ENCODE measurements at places on chromosomes 6 and 20.

DNA sequence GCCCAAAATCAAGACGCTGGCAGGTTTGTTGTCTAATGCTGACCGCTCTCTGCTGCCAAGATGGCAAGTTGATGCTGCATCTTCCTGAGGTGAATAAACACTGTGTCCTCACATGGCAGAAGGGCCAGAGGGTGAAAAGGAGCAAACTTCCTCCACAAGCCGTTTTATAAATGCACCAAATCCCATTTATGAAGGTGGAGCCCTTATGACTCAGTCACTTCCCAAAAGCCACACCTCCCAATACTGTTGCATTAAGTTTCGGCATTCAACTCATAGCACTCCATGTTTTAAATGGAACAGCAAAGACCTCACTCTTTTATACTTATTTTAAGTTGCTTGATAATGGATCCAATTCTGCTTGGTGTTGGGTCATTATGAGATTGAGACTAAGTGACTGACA lies 316.6 kb downstream of the RFPL4B start:
- DNase-seq = no peak

GRCh38 chr20:40639132-40639531 lies 49.9 kb downstream of the MAFB start:
- DNase-seq = no peak

- no peak for DNase-seq
Measured at GRCh38 chr6:23350752-23351453, 775.1 kb upstream of the NRSN1 start.

- DNase-seq = no peak
Measured at GRCh38 chr6:157953580-157954091, 28.0 kb upstream of the SYNJ2 start.

DNA sequence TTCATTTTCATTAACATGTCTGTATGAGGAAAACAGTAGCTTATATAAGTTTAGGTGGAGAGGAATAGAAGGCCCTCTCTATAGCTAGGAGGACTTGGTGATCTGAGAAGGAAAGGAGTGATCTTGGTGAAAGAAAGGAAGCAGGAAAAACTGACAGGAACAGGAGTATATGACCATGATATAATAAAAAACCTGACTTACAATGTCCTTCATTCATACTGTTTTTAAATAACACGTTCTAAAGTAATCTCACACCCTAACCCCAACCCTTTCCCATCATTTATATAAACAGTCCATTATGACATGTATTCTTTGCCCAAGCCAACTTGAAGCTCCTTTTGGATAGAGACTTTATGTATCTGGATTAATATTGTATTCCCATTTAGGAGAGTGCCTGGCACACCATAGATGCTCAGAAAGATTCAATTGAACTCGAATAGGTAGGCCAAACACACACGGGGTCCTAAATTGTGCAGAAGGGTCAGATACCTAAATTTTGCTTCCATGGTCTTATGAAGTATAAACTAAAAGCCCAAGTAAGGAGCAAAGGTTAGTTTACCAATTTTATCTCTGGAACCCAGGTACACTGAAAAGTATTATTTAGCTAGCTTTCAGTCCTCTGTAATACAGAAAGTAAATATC lies 75.9 kb downstream of the OR2B2 start:
- no peak for DNase-seq

- DNase-seq = no peak
Measured at GRCh38 chr6:35600659-35601125, 88.0 kb upstream of the TULP1 start.

DNA sequence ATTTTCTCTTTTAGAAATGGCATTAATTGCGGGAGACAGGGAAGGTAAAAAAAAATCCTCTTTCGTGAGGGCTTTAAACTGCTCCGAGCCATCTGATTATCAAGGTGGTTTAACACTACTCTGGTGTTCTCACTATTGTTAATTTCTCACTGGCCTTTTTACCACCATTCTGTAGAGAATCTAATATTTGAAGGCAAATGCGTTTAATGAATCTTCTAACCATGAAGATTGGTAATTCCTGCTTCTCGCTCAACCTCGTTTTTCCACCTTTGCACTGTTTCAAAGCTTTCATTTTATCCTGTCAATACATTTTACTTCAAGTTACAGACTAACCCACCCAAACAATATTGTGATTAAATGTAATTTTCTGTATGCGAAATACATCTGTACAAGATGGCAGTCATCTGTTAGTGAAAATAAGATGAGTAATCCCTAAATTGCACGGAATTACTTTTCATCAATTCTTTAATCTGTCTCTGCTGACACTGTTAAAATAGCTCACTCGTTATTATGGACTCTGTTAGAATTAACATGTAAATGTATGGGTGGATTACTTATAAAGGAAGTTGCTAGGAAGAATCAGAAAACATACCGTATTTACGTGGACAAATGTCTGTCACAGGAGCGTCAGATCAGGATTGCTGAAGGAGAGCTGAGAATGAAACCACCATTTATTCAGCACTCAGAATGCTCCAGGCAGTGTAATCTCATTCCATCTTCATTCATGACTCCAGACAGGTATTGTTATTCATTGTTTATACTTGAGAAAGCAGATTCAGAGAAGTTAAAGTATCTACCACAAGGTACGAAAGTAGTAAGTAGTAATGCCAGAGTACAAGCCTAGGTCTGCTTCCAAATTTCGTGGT lies 1.1 kb upstream of the LCA5 start:
- no peak for DNase-seq

GRCh38 chr20:32040142-32040953 lies 11.7 kb upstream of the HCK start:
- no peak for DNase-seq

- no peak for DNase-seq
Measured at GRCh38 chr20:3854462-3854871, 7.8 kb downstream of the MAVS start.

DNA sequence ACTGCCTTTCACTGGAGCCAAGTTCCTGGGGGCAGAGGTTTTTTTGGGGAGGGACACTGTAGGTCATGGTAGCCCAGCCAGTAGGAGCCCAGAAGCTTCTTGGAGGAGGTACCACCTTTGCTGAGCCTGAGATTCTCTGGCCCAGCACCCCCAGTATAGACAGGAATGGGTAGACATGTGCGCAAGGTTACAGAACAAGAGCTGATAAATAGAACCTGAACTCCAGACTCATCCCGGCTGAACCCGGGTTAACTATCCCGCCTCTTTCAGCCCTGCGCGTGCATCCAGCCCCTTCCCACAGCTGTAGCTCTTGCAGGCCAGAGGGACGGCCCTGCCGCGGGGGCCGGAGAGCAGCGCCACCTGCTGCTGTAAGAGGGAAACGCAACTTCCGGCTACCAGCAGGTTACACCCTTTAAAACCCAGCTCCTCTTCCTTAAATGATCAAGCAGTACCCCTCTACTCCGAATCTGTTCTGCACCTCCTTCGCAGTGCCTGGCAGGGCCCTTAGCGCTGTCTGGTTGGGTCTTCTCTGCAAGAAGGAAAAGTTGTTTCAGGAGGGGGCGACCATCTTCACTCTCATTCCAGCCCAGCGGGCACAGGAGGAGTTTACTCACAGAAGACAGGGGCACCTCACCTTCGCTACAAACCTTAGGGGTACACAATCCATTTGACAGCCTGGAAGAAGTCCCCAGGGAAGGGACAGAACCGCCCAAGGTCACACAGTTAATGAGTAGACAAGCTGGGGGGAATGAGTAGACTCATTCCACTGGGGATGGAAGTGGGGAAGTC lies 7.5 kb downstream of the SRXN1 start:
- DNase-seq = peak; percentile 88

DNA sequence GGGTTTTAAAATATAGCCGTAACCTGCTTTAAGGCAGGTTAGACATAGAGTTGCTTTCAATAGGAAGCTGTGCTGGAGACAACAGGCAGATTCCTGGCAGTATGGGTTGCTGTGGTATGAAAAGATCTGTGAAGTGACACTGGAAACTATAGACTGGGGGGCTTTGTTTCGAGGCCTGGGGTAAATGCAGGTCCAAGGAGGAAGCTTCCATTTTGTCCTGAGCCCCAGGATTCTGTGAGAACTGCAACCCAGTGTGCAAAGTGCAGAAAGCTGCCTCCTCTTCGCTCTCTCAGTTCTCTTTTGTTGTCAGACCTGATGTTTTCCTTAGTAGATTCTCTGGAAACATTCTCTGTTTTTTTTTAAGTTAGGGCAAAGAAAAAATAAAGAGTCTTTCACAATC lies 86.9 kb downstream of the LYRM4 start:
- no peak for DNase-seq

- DNase-seq = no peak
Measured at GRCh38 chr6:126632271-126632670, 292.4 kb downstream of the CENPW start.

DNA sequence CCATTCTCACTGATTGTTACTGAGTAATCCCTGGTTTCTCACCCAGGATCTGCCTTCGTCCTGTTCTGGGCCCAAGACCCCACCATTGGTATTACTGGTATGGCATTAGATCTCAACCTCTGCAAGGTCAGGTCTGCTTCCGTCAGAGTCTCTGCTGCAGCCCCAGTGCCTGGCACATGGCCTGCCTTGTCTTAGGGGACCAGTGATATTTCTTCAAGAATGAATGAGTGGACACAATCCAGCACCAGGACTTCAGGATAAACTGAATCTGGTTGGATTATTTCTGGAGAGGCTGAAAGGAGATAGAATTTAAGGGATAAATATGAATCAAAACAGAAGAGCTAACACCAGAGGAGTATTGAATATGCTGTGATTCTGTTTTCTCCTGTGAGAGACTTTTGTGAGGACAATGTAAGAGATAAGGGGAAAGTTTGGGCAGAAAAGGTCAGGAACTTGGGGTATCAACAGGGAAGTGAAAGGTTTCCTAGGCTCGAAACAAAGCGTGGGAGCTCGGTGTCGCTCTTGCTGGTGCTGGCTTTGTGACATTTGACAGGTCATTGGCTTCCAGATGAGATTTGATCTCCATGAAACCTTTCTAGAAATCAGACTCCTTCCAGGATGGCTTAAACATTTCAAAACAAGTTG lies 53.9 kb downstream of the OSTM1 start:
- DNase-seq = no peak

DNA sequence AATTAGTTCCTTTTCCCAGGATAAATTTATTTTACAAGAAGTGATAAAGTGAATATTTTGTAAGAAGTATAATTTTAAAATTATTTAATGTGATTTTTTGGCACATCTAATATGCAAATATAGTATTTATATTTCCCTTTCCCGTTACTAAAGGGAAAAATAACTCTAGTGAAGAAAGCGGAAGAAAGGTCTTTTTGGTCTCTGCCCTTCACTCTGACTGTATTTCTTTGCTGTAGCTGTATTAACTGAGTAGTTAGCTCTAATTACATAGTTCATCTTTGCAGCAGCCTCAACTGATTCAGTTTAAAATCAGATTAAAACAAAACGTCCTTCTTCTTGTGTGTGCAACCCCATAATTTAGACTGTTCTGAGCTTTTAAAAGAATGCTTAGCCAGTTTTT lies 57.4 kb upstream of the RNF144B start:
- DNase-seq = no peak

DNA sequence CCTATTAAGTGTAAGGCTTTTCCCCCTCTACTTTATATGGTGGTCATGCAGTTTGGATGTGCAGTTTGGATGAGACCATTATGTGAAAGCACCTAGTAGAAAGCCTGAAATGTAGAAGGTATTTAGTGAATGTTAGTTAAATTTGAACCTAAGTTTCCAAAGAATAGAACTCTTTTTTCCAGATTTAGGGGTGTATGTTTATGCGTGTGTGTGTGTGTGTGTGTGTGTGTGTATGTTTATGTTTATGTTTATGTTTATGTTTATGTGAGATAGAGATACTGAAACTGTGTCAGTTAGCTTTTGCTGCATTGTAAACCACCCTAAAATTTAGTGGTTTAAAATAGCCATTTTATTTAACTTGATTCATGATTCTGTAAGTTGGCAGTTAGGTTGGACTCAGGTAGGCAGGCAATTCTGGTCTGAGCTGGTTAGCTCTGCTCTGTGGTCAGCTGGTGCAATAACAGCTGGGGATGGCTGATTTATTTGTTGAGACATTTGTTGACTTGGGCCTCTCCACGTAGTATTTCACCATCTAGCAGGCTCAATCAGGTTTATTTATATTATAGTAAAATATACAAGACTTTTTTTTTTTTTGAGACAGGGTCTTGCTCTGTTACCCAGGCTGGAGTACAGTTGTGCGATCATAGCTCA lies 54.0 kb downstream of the STK4 start:
- no peak for DNase-seq

- no peak for DNase-seq
Measured at GRCh38 chr6:155549928-155550327, 94.3 kb upstream of the NOX3 start.

DNA sequence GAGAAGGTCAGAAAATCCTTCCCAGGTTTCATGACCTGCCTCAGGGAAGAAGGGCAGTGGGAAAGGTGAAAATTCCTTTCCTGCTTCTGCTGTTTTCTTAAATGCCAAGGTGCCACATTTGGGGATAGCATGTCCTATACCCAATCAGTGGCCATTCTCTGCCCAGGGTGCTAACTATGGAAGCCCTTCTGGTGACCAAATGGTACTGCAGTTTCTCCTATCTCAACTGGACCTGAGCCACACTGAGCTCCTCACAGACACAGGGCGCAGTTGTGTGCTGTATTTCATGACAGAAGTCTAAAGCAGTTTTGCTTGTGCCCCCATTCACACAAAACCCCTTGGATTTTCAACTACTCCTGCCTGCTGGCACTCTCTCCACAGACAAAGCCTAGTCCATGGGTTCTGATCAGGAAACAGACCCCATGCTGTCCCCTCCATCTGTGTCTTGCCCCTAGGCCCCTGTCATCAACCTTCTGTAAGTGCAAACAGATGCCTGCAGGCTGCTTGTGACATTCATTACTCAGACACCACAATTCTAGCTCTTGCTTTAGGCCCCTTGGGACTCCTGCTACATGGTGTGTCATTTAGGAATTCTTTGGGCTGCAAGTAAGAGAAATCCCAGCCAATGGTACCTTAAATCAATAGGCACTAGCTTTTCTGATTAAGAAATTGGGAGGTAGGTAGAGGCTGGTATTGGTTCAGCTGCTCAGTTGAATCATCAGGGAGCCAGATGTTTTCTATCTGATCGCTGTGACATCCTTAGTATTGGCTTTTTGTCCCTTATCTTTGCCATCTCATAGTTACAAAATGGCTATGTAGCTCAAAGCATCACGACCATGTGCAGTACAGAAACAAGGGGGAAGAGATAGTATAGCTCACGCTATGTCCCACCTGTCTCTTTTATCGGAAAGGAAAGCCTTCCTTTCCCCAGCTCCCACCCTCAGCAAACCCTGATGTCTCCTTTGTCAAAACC lies 147.8 kb downstream of the CD83 start:
- DNase-seq = no peak

DNA sequence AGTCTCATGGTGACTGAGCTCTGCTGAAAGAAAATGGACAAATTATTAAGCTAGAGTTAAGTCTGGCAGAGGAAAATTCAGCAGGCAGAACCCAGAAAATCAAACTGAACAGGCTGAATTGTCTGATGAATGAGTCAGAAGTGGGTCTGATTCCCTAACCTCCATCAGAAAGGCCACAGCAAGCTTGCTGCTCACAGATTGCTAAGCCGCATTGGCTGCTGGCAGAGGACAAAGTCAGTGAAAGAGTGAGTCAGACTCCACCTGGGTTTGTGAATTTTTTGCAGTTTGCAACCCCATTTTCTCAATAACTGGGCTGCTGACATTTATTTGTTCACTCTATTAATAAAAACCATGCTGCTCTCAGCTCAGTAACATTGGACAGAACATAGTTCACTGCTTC lies 191.3 kb downstream of the EPM2A start:
- no peak for DNase-seq

All from aorta (tissue), 5 donors.